GM23248 (cell line): ENCODE measurements at places on chromosomes 4 and X. TPM values are rescaled to one million over a fixed set of nuclear protein-coding genes. Genes with fewer than 3 reads are reported as not detected.

Gene TMEM154
- 11.9 and 17.2 TPM in 2 replicates for total RNA-seq

Gene AKAP14
- total RNA-seq, result not detected in 2 replicates

Gene MAGEA8
- not detected in 2 replicates for total RNA-seq

Gene VEGFC
- total RNA-seq, result 41.6 and 56.3 TPM in 2 replicates

Gene TSC22D3
- total RNA-seq, result 28.8 and 49.0 TPM in 2 replicates

- DNase-seq, result peak; percentile 12
Observed at GRCh38 chr4:127211650-127212560, 420.9 kb upstream of the INTU start.

- no peaks in the 10 kb centered on the region for H3K27me3 ChIP-seq
- H3K36me3 ChIP-seq, result peaks cover 90% of the 10 kb centered on the region
- peaks cover 13% of the 10 kb centered on the region; the same call in 1 of the 2 replicates for H3K4me1 ChIP-seq
- DNase-seq, result peak; percentile 13
Observed at GRCh38 chr4:128853741-128854140, 44.2 kb downstream of the JADE1 start.

DNA sequence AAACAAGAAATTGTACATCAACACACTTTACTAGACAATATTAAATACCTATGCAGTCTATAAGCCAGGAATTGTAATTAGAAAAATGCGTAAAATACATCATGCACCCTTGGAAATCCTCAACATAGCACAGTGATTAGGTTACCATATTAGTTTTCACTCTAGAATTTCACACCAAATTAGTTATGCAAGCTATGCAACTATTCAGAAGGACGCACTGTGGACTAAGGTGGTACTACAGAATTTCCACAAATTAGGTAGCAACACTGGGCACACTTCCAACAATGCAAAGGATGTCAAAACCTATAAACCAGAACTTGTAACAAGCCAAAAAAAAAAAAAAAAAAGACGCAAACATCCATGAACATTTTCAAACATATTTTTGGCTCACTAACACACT, 71.1 kb upstream of the ZCCHC13 start:
- no peak overlapping the region for H3K27ac ChIP-seq
- H3K36me3 ChIP-seq, result no peaks in the 10 kb centered on the region
- H3K4me1 ChIP-seq, result no peaks in the 10 kb centered on the region
- DNase-seq, result peak; percentile 46

DNA sequence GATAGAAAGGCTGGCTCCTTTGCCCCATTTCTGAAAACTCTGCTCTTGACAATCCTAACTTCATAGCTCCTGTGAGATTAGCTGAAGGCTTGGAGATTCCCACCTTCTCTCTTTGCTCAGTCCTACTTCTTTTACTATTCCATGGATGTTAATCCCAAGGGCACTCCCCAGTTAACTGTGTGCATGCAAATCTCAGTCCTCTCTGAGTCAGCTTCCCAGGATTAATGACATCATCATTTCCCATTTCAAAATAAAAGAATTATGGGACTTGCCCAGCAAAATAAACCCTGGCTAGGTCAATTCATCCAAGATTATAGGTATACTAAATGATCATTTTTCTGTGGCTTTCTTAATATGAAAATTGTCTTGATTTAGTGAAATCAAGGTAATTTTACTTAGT, 328.6 kb upstream of the NR3C2 start:
- H3K4me1 ChIP-seq, result no peaks in the 10 kb centered on the region
- no peak overlapping the region for H3K27ac ChIP-seq
- DNase-seq, result no peak
- H3K27me3 ChIP-seq, result no peaks in the 10 kb centered on the region
- no peaks in the 10 kb centered on the region for H3K36me3 ChIP-seq

GRCh38 chr4:104279744-104280143, 214.9 kb downstream of the CXXC4 start:
- no peak overlapping the region for H3K4me3 ChIP-seq
- H3K27ac ChIP-seq, result no peak overlapping the region
- H3K36me3 ChIP-seq, result no peaks in the 10 kb centered on the region
- no peaks in the 10 kb centered on the region for H3K27me3 ChIP-seq
- DNase-seq, result no peak
- no peaks in the 10 kb centered on the region for H3K4me1 ChIP-seq

DNA sequence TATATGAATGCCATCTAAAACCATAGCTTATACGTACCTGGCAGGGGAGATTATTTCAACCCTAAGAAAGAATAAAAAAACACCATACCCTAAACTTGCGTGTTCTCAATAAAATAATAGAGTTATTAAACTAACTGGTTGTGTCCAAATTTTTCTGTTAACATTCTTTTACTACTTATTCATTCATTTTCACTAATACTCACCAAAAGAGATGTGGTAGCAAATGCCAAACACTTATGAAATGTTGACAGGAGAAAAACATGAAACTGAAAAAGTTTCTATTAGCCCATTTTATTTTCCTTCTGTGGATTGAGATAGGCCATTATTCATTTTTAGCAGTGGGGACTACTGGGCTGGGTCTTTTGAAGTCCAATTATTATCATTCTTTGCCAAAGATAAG, 102.0 kb downstream of the TSPAN5 start:
- peak; percentile 52 for DNase-seq
- H3K27me3 ChIP-seq, result no peaks in the 10 kb centered on the region
- H3K4me3 ChIP-seq, result peak overlapping the region; percentile 34

- no peaks in the 10 kb centered on the region for H3K4me1 ChIP-seq
- DNase-seq, result no peak
- H3K4me3 ChIP-seq, result no peak overlapping the region
Observed at GRCh38 chr4:6335040-6335590, 65.5 kb downstream of the WFS1 start.

DNA sequence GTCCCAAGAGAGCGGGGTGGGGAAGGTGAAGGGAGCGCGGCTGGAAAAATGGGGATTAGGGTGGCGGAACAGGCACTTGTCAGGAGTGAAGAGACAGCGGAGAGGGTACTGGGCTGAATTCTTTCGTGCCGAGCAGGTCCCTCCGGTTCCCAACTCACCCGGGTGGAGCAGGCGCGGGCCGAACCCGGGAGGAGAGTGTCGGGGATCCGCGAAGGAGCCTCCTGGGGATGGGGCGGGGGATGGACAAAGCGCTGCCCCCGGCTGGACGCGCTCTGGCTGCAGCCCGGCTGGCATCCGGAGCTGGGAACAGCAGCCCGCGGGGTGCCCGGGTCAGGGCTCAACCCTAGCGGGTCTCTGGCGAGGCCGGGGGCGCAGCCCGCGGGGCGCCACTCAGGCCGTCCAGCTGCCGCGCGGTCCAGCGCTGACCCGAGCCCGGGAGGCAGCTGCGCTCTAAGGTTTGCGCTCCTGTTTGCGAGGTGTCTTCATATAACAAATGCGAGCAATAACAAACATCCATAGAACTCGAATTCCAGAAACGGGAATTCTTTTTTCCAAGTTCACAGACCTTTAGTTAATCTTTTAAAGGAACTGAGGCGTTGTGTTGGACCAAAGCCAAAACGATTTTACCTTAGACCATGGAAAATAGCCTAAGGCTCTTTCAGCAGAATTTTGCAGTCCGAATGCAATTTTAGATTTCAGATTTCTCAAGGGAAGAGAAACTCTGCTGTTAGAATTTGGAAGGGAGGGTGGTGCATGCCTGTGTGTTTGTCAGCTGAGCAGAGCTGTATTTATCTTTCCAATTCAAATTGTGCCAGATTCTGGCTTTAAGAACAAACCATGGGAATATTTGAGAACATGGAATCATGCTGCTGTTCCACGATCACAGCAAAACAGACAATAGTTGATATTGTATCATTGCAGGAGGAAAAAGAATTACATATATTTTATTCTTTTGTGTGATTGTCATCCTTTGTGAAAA, 744 bp downstream of the NPY5R start:
- H3K27ac ChIP-seq, result no peak overlapping the region
- H3K4me1 ChIP-seq, result no peaks in the 10 kb centered on the region
- peaks cover 42% of the 10 kb centered on the region for H3K27me3 ChIP-seq
- H3K36me3 ChIP-seq, result no peaks in the 10 kb centered on the region
